ENCODE measurements at places on chromosomes 11 and 22.

DNA sequence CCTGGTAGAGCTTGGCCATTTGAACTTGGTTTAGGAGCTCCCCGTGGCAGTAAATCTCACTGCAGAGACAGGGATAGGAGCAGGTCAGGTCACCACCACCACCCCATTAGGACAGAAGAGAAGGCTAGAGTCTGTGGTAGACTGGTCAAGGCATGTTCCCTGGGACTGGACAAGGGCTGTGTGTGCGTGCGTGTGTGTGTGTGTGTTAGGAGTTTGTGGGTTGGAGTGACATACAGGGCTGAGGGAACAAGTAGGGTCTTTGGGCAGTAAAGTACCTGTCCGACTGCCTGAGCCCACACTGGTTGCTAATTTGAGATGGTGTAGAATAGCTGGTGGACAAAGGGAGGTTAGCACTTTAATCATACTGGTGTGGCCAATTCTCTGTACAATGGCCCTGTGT, 16.1 kb downstream of the TREH start:
- no peak for DNase-seq

DNA sequence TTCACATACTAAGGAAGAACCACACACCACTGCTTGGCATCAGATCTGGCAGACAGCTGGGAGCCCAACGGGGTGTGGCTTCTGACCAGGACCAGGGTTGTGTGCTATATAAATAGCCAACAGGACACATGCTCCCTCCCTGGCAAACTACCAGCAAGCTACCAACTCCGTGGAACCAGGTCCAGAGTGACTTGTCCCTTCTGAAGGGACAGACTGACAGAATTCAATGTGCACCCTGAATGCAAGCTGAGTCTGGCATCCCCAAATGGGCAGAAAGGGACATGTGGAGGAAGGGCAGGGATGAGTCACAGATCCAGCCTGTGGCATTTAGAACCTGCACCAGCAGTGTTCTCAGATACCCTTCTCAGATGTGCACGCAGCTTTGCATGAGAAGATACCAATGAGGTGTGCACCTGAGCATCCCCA, 92.9 kb downstream of the MICAL3 start:
- DNase-seq = no peak

GRCh38 chr11:68117853-68118470, 3.2 kb downstream of the CHKA start:
- no peak for DNase-seq

- DNase-seq = no peak
Observed at GRCh38 chr11:126978911-126979310, 21.7 kb downstream of the KIRREL3 start.

DNA sequence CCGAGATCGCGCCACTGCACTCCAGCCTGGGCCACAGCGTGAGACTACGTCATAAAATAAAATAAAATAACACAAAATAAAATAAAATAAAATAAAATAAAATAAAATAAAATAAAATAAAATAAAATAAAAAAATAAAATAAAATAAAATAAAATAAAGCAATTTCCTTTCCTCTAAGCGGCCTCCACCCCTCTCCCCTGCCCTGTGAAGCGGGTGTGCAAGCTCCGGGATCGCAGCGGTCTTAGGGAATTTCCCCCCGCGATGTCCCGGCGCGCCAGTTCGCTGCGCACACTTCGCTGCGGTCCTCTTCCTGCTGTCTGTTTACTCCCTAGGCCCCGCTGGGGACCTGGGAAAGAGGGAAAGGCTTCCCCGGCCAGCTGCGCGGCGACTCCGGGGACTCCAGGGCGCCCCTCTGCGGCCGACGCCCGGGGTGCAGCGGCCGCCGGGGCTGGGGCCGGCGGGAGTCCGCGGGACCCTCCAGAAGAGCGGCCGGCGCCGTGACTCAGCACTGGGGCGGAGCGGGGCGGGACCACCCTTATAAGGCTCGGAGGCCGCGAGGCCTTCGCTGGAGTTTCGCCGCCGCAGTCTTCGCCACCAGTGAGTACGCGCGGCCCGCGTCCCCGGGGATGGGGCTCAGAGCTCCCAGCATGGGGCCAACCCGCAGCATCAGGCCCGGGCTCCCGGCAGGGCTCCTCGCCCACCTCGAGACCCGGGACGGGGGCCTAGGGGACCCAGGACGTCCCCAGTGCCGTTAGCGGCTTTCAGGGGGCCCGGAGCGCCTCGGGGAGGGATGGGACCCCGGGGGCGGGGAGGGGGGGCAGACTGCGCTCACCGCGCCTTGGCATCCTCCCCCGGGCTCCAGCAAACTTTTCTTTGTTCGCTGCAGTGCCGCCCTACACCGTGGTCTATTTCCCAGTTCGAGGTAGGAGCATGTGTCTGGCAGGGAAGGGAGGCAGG, at the start of gene GSTP1:
Gene GSTP1, plus strand, starts transcription at position 566 of the 958 bp plus-strand sequence. Its CDS starts 32 bp downstream, at position 598.
- peak; percentile 93 for DNase-seq

- DNase-seq = no peak
Observed at GRCh38 chr22:39653787-39654077, 83.2 kb downstream of the CACNA1I start.

GRCh38 chr11:694563-695287, at the start of gene DEAF1:
DEAF1 (minus strand) TSS chr11:695222; CDS start chr11:695047, 175 bp downstream.
- peak; percentile 100 for DNase-seq

- peak; percentile 90 for DNase-seq
Observed at GRCh38 chr22:29205594-29206371, at the start of gene EMID1. EMID1 (plus strand) TSS chr22:29205896; CDS start chr22:29206039, 143 bp downstream.

DNA sequence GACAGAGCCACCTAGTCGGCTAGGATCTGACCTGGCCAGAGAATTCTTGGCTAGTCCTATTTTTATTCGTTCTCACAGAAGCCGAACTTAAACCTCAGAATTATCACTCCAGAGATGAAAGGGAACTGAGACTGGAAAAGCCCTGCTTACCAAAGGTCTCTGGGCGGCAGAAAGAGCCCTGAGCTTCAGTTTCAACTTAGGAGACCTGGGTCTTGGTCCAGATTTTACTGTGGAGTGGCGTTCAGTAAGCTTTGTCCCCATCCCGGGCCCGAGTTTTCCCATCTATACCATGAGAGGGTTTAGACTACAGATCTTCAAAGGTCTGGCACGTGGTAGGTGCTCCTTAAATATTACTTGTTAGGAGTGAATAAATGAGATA, 516 bp downstream of the NEU3 start:
- DNase-seq = no peak

GRCh38 chr22:50245214-50246072, 620 bp upstream of the TUBGCP6 start:
- no peak for DNase-seq

DNA sequence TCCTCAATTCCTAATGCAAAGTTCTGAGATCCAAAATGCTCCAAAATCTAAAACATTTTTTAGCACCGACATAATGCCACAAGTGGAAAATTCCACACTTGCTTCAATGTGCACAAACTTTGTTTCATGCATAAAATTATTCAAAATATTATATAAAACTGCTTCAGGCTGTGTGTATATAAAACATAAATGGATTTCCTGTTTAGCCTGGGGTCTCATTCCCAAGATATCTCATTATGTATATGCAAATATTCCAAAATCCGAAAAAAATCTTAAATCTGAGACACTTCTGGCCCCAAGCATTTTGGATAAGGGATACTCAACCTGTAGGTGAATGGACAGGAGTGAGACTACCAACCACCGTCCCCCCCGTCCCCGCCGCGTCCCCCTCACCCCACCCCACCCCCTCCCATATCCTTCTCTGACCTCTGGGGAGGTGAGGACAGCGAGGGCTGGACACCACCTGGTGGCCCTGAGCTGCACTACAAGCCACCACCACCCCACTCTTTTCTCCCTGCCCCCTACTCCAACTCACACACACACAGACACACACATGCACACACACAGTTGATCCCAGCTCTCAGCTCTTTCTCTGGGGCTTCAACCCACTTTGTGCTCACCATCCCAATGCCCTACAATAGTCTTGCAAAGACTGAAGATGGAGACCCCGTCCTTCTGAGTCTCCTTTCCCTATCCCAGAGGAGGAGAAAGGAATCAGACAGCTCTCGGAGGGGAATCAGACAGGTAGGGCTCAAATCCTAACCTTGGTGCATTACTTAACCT, 101.0 kb downstream of the PDE2A start:
- DNase-seq = peak; percentile 43

DNA sequence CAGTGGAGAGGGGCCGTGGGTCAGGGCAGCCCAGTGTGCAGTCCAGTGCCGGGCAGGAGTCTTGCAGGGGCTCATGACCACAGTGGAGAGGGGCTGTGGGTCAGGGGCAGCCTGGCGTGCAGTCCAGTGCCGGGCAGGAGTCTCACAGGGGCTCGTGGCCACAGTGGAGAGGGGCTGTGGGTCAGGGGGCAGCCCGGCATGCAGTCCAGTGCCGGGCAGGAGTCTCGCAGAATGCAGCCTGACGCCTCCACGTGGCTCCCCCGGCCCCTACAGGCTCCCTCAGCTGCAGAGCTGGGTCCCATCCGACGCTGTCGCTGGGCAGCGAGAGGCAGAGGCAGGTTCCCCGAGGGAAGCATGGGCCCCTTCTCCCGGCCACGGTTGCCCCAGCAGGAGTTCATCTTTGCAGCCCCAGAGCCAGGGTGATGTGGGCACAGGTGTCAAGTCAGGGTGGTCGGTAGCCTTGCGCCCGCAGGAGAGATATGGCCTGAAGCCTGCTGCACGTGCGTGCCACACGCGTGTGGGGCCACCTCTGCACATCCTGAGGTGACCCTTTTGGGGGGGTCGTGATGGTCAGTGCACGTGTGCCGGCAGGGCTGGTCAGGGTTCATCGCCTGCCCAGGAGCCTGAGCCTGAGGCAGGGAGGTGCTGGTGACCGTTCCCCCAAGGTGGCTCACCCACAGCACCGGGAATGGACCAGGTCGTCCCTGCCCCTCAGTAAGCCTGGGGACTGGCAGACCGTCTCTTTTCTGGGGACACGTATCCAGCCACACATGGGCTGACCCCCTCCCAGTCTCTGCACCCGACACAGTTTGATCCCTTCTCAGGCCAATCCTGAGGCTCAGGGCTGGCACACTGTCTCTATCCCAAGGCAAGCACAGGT, 2.9 kb downstream of the IFITM5 start:
- DNase-seq = peak; percentile 78

GRCh38 chr22:34102633-34103032, 182.4 kb upstream of the LARGE1 start:
- no peak for DNase-seq

GRCh38 chr22:45210174-45210573, 30.5 kb downstream of the KIAA0930 start:
- no peak for DNase-seq

- DNase-seq = no peak
Observed at GRCh38 chr22:36352803-36353507, 34.8 kb downstream of the MYH9 start.

- peak; percentile 52 for DNase-seq
Observed at GRCh38 chr11:66070604-66071380, 720 bp downstream of the PACS1 start.

- DNase-seq = no peak
Observed at GRCh38 chr11:35034401-35034800, 104.6 kb upstream of the CD44 start.

DNA sequence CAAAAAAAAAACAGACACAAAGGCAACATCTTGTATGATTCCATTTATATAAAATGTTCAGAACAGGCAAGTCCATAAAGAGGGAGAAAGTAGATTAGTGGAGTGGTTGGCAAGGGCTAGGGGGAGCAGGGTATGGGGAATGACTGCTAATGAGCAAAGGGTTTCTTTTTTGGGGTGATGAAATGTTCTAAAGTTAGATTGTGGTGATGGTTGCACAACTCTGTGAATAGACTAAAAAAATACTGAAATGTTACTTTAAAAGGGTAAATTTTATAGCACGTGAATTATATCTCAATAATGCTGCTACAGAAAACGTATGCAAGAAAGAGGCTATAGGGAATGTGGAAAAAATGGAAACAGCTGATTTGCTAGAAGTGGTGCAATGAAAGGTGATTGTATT, 155.1 kb downstream of the TENM4 start:
- DNase-seq = no peak

DNA sequence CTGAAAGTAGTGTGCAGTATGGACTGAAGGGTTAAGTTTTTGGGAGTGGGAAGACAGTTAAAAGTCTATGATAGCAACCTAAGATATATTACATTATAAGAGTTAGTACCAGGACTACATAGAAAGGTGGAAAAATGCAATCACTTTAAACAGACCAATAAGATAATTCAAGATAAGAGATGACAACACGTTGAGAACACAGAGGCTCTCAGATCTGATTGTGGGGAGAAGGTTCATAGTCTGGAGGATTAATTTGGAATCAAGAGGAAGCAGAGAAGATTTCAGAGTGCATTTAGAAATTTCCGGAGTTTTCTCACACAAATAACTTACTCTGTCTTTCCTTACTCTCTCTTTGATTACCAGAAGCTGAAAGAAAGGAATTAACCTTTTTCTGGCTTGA, 441 bp downstream of the CASP5 start:
- DNase-seq = no peak

- DNase-seq = peak; percentile 58
Observed at GRCh38 chr11:66340596-66341501, 4.1 kb downstream of the BRMS1 start.

DNA sequence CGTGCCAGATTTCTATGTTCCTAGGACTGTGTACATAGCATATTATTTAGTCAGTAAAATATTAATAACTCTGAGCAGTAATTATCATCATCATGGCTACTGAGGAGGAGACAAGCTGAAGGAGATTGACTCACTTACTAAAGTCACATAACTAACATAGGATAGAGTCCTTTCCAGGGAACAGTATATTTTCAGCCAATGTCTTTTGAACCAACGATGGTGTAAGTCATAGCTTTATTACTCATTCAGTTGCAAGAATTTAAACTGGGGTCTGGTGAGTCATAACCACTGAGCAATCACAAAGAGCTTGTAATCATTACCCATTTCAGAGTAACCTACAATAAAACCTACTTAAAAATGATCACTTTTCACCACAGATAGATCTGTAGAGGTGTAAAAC, 1564.8 kb upstream of the TENM4 start:
- DNase-seq = no peak

DNA sequence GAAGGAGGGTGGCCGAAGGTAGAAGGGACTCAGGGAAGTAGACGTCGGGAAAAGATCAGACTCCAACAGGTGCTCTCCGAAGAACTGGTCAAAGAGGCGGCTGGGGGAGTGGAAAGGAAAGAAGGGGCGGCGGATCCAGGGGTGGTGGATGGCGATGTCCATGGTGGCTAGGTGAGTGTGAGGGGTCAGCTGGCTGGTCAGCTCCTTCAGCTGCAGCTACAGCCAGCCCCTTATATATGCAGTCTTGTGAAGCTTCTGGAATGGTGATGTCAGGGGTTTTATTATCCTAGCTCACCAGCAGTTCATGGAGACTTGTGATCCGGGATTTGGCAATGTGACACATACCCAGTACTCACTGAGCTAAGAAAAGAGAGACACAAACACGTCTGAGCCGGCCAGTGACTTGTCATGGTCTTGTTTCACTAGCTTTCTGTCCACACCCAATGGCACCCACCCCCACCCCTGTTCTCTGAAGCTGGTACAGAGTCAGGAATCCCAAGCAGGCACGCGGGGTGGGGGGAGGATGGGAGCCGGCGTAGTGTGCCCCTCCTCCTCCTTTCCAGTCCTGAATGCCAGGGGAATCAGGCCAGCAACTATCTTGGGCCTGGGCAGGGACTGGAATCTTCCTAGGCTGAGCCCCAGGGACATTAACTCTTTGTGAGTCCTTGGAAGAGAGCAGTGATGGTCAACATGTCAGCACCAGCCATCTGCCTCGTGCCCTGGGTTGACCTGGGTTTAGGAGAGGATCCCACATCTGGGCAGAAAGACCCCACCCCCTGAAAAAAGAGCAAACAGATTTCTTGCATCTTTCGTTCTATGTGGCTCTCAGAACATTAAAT, at the start of gene CRYAB:
Gene CRYAB, minus strand, starts transcription at position 208 of the 839 bp plus-strand sequence. Its CDS starts 46 bp downstream, at position 162.
- peak; percentile 75 for DNase-seq

Measured in upper lobe of left lung (tissue), 6 donors.